Suppressor macrophage treated with lipopolysaccharide for 1 hour (primary cell): ENCODE measurements at places on chromosomes 7 and 10.
A peak's percentile ranks its signal among the peaks of the same experiment; 100 is the strongest.

DNA sequence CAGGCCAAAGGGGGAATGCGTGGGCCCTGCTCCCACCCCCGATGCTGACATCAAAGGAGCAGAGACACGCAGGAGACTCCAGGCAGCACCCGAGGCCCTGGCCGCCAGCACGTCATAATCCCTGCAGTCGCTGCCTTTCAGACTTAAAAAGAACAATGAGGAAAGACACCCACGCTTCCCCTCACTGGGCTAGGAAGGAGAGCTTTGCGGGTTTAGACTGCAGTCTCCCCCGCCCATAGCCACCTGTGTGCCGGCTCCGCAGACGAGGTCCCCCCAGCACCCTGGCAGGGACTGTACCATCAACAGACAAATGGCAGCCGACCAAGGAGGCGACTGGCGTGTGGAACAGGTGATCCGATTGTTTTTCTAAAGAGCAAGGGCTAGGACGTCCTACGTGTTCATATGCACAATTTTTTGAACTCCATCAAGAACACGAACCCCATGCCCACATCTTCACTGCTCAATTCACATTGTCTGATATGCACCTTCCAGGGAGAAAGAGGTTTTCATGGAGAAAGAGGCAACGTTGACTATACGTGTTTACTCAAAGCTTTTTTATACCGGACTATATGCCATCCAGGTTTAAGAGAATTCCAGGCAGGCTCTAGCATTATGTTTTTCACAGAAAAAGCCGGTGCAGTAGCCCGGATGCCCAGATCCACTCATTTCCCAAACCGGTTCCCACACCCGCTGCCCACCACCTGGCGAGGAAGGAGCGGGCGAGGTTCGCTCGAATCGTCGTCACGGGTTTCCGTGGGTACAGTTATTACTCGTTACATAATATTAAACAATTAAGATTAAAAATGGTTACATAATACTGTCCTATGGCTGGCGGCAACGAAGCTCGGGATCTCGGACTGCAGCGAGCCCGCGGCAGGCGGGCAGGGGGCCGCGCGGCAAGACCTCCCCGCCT is 1.1 kb downstream of the GRB10 start:
- DNase-seq = no peak

- peak; percentile 85 for DNase-seq
Measured at GRCh38 chr10:89207181-89207800, at the start of gene CH25H. Gene CH25H, minus strand, starts transcription at chr10:89207317. Its CDS starts 25 bp downstream, at chr10:89207292.

DNA sequence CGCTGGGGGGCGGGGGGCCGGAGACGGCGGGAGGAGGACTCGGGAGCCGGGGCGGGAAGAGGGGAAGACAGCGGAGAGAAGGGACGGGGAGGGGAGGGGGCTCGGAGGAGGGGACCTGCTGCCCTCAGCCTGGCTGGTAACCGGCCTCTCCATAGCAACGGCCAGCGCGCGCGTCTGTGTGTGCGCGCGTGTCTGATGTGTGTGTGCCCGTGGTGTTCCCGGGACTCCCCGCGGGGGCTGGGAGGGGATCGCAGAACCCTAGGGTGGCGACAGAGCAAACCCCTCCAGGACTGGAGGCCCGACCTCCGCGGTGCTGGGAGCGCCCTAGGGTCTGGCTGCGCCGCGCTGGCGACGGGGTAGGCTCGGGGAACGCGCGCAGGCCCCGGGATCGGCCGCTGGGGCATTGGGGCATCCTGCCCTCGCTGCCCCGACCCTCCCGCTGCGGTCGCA is 356.3 kb downstream of the DNAJB6 start:
- no peak for DNase-seq

DNA sequence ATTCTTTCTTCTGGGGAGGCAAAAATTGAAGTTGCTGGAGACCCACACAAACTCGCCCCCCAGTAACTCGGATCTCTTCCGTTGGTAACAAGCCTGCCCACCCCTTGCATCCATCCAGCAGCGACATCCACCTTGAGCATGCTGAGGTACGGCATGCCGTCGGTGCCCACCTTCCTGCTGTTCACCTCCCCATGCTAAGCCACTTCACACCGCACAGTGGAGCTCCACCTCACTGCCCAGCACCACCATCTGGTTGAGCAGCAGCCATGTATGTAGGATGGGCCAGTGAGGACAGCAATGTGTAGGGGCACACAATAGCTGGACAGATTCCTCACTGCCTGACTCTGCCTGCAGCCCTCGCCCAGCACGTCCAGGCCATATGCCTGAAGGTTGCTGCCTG is 138.1 kb upstream of the ZNF92 start:
- no peak for DNase-seq

DNA sequence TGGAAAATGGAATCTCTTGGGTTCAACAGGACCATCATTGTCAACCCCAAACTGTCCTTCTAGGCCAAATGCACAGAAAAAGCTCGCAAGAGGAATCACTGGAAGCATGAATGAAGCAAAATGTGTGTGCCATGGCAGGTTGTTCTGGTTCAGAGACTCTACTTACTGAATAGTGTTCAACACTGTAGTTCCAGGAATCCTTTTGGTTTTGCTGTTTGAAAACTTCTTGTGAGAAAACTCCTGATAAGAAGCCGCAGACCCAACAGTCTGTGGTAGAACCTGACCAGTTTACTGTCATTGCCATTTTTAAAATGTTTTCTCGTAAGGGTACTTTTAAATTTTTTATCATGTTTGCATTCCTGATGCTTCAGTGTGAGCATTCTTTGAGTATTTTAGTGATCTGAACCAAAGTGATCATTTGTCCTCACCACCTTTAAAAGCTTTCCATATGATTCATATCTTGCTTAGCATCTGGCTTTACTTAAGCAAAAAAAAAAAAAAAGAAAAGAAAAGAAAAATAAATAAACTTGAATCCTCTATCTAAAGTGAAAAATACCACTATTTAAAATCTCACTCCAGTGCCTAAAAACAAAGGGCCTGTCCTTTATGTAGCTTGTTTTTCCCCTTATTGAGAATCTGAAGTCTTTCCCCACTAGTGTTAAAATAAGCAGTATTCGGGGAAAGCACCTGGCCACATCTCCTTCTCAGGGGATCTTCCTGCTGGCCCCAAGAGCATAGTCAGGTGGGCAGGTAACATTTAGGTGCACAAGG is 92.4 kb downstream of the WNT2 start:
- no peak for DNase-seq
